ENCODE measurements at places on chromosomes 3 and 15.

- DNase-seq, result no peak
Measured at GRCh38 chr3:52721002-52721729, 15.3 kb downstream of the SPCS1 start.

DNA sequence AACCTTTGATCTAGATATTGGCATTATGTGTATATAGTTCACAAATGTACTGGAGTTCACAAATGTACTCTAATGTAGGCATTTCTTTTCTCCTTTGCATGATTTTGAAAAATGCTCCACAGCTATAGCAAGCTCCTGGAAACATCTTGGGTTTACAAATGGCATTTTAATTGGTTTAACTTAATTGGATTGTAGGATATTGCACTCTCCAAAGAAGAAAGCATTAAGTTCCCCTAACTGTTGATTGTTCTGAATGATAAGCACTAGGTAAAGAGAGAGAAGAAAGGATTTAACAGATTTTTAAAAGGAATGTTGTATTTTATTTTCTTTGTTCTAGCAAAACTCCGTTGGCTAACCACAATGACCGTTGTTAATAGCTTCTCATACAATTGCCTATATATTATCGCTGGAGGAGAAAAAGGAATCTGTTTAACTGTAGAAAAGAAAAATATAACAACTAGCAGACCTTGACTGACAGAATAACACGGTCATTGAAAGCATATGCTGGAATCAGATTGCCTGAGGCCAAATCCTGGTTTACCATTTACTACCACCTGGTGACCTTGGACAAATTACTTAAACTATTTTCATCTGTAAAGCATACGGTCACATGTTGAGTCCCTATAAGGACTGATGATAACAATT is 170.8 kb downstream of the PEX5L start:
- DNase-seq, result no peak

GRCh38 chr3:195886181-195887141 is 21.9 kb downstream of the TNK2 start:
- no peak for DNase-seq

GRCh38 chr3:17138246-17139039 is 253.7 kb downstream of the PLCL2 start:
- DNase-seq, result no peak

GRCh38 chr3:197103766-197104165 is 74.1 kb upstream of the MELTF start:
- no peak for DNase-seq

DNA sequence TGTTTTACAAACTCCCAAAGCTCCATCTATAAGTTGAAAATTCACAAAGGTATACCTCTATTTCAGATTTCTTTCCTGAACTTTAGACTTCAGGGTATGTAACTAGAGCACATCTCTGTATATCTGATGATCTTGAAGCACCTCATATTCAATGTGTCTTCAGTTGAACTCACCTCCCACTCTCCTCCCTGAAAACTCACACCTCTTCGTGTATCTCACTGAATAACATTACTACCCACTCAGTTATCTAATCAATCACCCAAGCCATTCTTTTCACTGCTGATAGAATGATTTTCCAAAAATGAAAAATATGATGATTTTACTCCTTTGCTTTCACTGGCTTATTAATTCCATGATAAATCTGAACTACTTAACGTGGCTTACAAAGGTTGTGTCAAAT is 52.9 kb downstream of the GTPBP8 start:
- DNase-seq, result no peak

GRCh38 chr3:100171211-100171914 is 57.1 kb upstream of the FILIP1L start:
- no peak for DNase-seq

DNA sequence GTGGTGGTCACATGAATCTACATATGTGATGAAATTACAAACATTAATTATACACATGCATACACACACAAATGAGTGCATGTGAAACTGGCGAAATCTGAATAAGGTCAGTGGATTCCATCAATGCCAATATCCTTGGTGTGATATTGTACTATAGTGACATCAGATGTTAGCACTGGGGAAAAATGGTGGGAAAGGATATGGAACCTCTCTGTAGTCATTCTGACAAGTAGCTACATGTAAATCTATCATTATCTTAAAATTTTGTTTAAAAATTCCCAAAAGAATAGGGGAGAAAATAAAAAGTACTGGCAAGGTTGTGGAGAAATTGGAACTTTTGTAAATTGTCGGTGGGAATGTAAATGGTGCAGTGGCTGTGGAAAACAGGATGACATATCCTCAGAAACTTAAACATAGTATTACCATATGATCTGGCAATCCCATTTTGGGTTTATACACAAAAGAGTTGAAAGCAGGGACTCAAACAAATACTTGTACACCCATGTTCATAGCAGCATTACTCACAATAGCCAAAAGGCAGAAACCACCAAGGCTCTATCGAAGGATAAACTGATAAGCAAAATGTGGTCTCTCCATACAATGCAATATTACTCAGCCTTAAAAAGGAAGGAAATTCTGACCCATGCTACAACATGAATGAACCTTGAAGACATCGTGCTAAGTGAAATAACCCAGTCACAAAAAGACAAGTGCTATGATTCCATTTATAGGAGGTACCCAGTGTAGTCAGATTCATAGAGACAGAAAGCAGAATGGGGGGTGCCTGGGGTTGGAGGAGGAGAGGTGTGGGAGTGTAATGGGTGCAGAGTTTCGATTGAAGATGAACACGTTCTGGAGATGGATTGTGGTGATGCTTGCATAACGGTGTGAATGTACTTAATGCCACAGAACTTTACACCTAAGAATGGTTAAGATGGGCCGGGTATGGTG is 25.3 kb upstream of the HRH1 start:
- no peak for DNase-seq

- DNase-seq, result no peak
Measured at GRCh38 chr15:32878342-32878741, 160.5 kb downstream of the GREM1 start.
